ENCODE measurements at places on chromosomes 13 and 19.

DNA sequence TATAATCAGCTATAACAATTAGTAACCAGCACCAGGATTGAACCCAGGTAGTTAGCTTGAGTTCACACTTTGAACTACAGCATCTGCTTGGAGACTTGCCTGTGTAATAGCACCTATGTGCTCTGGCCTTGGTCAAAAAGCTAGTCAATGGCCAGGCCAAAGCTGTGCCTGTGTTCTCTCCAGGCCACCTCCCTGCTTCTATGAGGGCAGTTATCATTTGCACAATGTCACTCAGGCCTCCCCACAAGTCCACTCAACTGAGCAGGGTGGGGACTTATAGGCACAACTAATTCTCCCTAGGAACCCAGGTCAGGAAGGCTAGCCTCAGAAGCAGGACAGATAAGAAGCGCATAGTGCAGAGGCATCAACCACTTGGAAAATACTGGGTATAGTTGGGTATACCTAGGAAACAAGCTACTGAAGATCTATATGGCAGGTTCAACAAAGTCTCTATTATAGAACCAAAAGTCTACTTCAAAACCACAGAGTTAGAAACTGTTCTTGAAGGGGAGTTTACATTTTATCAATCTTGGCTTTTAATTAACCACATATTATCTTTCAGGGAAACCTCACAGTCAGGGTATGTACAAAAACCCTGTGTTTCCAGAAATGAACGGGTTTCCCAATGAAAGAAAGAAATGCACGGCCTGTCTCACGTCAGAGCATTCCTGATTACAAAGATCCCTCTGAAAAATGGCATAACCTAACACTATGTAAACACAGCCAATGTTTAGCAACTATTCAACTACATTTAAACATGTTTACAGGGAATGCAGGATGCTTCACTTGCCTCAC is 140.9 kb downstream of the ABCC4 start:
- no peak for DNase-seq

DNA sequence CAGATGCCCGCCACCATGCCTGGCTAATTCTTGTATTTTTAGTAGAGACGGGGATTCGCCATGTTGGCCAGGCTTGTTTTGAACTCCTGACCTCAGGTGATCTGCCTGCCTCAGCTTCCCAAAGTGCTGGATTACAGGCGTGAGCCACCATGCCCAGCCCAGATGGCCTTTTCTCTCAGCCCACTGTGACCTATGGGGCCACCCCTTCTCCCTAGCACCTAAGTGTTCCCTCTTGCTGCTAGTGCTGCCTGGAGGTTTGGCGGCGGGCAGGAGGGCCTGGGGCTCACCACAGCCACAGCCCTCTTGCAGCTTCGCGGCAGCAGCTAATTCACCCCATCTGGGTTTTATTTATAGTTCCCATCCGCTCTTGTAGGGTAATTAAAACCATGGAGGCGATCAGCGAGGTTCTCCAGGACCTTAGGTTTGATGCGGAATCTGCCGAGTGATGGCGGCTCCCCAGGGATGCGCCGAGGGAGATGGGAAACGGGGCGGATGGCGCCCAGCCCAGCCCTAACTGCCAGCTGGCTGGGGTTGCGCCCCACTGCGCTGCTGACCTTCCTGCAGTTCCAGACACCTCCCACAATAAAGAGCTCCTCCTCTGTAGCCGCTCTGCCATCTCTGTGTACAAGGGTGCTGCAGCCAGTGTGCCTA is 3.3 kb downstream of the REX1BD start:
- no peak for DNase-seq

- no peak for DNase-seq
Observed at GRCh38 chr13:93377196-93377595, 150.6 kb downstream of the GPC6 start.

DNA sequence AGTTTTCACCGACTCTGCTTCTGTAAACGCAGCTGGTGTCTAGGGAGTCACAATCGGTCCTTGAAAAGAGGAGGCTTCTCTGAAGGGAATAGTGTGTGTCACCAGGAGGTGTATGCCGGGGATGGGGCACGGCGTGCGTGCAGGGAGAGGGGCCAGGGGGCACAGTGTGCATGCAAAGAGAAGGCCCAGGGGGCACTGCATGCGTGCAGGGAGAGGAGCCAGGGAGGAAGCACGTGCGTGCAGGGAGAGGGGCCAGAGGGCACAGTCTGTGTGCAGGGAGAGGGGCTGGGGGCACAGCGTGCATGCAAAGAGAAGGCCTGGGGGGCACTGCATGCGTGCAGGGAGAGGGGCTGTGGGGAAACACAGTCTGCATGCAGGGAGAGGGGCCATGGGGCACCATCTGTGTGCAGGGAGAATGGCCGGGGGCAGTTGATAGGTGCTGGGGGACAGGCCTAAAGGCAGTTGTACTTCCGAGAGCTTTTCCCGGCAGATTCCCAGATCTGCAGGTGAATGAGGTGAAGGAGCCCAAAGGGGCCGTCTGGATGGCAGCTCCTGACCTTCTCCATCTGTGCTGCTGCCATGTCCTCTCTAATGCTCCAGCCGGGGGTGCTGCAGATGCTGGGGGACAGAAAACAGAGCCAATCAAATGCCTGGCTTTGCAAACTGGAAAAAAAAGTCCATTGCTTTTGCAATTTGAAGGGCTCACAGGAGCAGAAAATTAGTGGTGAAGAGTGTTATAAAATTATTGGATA is 36.4 kb downstream of the ATP11A start:
- DNase-seq, result no peak

- DNase-seq, result no peak
Observed at GRCh38 chr19:3537101-3537437, 1.9 kb upstream of the TEKTIP1 start.

GRCh38 chr13:51802631-51803418 is 1.1 kb downstream of the DHRS12 start:
- DNase-seq, result no peak

- DNase-seq, result no peak
Observed at GRCh38 chr13:111033172-111034130, 81.7 kb upstream of the ARHGEF7 start.

DNA sequence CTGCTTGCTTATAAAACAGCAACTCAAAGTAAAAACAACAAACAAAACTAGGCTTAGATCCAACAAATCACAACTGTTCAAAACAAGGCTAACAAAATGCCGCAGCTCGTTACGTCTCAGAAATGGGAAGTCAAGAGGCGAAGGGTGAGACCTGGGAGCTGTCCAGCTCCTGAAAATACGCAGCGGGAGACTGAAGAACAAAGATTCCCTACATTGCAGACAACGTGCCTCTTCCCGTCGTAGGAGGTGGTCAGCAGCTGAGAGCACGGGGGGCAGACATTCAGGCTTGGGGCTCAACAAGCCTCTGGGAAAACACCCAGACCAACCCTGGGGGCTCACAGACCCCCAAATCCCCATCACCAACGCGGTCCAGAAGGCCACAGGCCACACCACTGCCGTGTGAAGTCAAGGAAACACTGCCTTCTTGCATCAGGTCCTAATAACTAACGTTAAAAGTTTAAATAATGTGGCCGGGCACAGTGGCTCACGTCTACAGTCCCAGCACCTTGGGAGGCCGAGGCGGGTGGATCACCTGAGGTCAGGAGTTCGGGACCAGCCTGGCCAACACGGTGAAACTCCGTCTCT is 13.5 kb downstream of the PLPP2 start:
- DNase-seq, result no peak

DNA sequence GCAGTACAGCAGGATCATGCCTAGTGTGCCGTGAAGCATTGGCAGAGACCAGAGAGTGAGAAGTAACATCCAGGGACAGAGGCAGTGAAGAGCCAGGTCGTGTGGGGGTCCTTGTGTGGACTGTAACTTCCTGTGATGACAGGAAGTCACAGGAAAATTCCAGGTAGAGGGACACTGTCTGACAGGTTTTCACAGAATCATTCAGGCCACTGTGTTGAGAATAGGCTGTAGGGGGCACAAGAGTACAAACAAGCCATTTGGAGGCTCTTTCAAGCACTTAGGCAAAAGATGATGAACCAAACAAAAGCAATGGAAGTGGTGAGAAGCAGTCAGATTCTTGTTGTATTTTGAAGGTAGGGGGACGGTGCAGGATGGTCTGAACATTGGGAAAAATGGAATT is 46.4 kb downstream of the N4BP2L1 start:
- no peak for DNase-seq

- DNase-seq, result no peak
Observed at GRCh38 chr13:85549819-85550218, 249.4 kb downstream of the SLITRK6 start.

- no peak for DNase-seq
Observed at GRCh38 chr13:33087790-33088189, 71.6 kb downstream of the KL start.

DNA sequence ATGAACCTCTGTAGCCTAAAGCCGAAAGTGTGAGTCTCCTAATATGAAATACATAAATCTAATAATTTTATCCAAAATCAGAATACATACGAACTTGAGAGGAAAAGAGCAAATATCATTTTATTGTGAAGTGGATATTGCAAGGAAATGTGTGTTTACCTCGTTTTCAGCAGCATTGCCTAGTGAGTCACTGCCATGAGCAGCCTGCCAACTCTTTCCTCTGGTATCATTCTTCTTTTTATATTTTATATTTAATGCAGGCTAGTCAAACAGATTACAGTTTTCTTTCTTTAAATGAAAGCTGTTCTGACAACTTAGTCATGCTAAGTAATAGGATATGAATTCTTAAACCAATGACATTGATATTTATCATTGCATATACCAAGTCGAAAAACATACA is 44.2 kb downstream of the EDNRB start:
- no peak for DNase-seq

DNA sequence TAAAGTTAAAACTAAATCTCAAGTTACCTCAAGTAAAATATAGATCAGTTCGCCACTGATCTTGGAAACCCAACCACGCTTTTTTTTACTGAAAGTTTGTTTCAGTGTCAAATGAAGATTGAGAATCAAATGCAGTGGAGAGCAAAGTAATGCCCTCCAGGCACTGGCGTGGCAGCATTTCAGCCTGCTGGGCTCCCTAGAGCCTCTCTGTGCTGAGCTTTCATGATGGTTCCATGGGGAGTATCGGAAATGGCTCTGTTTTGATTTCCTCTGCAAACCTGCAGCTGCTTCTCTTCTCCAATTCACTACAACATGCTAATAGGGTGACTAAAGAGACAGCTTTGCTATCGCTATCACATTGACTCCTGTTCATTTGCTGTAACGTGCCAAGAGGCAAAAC is 141.6 kb downstream of the FGF14 start:
- no peak for DNase-seq

DNA sequence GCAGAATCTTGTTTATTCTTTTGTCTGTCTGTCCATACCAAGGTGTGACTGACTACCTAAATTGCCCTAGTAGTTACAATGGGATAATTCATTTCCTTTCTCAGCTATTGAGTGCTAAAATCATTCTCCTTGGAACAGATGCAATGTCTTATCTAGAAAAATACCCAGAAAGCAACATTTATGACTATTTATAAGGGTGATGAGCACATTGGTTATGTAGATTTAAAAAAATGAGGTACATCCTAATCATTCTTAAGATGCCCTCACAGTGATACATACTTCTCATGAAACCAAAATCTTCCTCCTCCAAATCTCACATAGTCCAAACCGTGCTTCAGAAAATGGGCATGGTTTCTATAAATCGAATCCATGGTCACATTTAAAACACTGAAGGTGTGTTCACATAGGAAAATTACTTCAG is 11.6 kb upstream of the UBE2L5 start:
- no peak for DNase-seq

- DNase-seq, result no peak
Observed at GRCh38 chr19:34409189-34410164, 5.3 kb downstream of the PDCD2L start.

DNA sequence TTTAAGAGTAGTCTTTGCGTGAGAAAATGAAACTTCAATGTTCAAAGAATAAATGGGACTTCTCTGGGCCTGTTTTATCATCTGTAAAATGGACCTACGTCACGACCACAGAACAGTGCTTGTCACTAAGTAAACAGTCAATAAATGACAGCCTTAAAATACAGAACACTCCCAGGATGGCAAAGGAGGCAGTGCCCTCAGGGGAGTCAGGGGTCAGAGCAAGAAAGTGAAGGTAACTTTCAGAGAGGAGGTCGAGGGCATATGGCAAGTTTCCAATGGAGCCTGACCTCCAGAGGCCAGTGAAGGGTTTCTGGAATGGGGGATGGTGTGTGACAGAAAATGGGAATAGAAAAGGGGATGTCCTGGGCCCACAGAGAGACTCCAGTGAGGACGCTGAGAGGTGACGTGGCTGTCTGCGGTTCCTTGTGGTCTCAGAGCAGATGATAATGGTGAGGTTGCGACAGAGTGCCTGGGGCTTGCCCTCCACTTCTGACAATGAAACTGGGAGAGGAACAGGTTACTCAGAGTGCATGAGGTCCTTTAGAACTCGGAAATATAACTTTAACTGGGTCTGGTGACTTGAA is 91.8 kb downstream of the UBL3 start:
- no peak for DNase-seq

DNA sequence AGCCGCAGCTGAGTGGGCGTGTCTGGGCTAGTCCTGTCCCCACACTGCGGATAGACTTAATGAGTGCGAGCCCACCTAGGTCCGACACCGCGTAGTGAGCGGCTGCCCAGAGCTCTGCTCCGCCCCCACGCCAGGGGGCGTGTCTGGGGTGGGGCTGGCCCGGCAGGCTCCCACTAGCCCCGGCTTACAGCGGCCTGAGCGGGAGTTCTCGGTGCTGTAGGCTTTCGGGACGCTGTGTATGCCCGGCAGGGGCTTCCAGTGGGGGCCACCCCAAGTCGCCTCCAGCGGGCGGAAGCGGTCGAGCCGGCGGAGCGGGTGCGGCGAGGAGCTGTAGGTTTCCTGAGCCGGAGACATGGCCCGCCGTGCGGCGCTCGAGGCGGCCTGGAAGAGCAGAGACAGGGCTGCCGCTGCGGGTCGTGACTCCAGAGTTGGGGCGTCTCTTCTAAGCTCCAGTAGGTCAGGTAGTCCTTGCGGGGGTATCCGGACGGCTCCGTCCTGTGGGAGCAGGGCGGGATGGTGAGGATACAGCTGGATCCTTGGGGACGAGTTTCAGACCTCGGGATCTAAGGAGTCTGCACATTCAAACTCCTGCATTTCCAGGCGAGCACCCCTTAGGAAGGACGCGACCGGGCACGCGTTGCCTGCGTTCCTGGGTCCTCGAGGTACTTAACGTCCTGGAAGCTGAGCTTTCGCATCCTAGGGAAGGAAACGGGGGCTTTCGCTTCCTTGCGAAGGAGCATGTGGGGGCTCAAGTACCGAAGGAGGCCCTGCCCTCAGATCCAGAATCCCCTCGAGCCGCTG is 1.2 kb downstream of the CGB7 start:
- DNase-seq, result peak; percentile 36

DNA sequence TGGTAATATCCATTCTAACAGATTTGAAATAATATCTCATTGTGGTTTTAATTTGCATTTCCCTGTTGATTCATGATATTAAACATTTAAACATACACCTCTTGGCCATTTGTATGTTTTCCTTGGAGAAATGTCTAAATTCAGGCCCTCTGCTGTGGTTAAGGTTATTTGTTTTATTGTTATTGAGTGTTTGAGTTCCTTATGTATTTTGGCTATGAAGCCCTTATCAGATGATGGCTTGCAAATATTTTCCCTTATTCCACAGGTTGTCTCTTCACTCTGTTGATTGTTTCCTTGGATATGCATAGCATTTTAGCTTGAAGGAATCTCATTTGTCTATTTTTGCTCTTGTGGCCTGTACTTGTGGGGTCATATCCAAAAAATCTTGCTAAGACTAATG is 303.6 kb downstream of the GPC5 start:
- DNase-seq, result no peak

- no peak for DNase-seq
Observed at GRCh38 chr19:33266974-33267484, 35.3 kb downstream of the CEBPA start.

- DNase-seq, result no peak
Observed at GRCh38 chr13:96762876-96763275, 231.4 kb downstream of the OXGR1 start.

Data from activated gamma-delta T cell (primary cell).